Fibroblast of gingiva (primary cell): ENCODE measurements at places on chromosomes 16 and 17.

DNA sequence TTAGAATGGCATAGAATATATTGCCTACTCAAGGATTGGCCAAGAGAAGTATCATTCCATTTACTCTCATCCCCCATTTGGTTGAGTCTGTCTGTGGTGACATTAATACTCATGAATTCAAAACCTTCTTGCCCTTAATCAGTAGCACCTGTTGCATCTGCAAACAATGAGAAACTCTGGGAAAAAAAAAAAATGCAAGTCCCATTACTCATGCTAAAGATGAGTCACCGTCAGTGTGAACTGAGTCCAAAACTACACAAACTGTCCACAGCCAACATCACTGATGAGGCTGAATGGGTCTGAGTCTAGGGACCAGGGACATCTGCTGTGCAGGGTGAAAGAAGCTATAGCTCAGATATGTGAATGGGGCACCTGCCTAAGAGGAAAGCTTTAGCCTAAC, 96.9 kb upstream of the ADAMTS18 start:
- DNase-seq, result peak; percentile 89

GRCh38 chr17:75668489-75668888, 1.4 kb downstream of the SAP30BP start:
- no peak for DNase-seq

GRCh38 chr17:15231851-15232516, 33.1 kb downstream of the PMP22 start:
- no peak for DNase-seq

GRCh38 chr17:76000016-76000754, 470 bp upstream of the CDK3 start:
- DNase-seq, result no peak

- DNase-seq, result peak; percentile 8
Measured at GRCh38 chr16:68331879-68332410, 21.1 kb downstream of the PRMT7 start.

DNA sequence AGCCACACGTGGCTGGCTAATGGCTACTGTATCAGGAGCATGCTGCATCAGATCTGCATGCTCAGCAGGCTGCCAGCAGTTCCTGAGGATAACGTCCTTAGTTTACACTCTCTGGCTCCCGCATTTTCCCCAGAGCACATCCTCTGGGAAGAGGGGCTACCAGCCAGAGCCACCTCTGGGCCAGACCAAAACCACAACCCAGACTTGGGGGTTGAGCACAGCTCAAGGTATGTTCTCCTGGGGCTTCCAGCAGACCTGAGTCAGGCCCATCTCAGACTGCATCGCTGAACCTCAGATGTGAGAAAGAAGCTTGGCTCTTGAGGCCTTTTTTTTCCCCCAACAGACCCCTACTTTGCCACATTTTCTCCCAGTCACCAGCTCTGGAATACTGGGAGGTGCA, 23.7 kb upstream of the WSCD1 start:
- DNase-seq, result no peak

DNA sequence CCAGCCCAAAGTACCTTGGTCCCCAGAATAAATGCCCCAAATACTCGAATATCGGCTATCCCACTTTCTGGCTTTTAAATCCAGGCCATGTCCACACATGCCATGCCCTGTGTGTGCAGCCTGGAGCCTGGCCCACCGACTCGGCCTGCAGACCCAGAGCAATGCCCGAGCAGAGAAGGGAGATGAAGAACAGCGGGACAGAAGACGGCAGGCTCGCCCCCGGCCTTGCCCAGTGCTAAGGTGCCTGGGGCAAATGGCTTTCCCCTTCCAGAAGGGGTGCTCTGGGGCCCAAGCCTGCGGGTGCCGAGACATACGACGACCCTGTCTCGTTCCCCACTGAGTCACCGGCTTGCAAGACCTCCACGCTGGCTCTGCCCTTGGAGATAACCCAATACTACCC, 8.0 kb downstream of the CLUH start:
- no peak for DNase-seq

- DNase-seq, result no peak
Measured at GRCh38 chr16:22264786-22265185, 32.4 kb upstream of the POLR3E start.

DNA sequence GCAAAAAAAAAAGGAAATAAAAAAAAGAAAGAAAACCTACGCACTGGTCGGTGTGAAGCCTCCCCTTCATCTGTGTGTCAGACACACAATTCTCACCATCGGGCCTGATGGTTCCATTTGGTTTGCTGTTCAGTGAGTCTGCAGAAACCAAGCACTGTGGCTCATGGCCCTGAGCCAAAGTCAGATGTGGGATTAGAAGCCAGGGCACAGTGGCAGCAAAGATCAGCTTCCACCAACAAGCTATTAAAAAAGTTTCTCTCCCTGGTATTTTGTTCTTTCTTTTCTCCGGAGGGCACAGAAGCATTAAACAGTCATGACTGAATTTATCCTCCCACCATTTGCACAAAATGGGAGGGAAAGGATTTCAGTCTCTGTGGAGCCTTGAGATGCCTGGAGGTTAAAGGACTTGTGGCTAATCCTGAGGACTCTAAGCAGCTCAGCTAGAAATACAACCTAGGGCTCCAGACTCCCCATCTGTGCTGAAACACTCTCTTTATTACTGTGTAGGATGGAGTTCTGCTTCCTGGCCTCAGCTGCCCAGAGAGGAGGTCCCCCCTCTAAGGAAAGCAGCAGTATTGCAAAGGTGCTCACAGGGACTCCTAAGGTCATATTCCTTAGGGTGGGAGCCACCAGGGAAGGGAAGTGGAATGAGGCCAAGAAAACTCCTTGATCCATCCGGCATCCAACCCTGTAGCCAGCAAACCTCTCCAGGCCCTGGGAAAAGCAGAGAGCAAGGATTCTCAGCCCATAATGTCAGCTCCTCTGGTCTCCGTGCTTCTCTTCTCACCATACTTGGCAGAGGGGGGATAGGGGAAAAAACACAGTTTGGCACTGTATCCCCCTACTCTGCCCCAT, 28.2 kb downstream of the SLC39A11 start:
- no peak for DNase-seq

DNA sequence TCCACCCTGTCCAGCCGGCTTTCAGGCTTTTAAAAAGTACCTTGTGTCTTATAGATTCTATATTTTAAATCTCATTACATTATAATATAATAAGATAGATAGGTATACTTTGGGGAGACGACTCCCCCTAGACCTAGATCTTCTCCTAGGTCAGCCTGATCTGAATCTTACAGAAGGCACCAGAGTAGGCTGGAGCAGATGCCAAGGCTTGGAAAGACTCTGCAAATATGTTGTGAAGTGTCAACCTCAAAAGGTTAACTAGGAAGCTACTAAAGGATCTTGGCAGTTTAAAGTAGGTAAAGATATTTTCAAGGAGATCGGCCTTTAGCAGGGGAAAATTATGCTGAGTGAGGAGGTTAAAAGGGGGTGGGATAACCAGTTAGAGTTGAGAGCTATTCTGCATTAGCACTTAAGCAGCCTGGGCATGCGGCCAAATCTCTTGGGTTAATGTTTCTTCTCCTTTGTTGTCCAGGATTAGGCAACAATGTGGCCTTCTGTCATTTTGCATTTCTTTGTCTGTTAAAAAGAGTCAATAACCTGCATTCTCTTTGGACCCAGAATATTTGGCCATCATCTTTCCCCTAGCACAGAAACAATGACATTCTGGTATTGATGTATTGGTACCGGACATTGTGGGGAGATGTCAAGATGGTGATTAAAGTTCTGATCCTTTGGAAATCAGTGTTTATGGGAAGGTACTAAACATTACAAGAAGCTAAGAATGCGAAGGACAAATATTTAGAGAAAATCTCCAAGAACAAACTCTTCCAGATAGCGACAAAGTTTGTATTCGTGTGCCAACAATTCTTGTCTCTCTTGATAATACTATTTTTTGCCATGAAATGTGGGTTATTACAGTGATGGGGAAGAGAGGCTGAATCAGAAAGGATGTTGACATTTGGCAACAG, 51.2 kb upstream of the DHX40 start:
- DNase-seq, result peak; percentile 71

- no peak for DNase-seq
Measured at GRCh38 chr16:51057102-51057793, 93.8 kb downstream of the SALL1 start.

DNA sequence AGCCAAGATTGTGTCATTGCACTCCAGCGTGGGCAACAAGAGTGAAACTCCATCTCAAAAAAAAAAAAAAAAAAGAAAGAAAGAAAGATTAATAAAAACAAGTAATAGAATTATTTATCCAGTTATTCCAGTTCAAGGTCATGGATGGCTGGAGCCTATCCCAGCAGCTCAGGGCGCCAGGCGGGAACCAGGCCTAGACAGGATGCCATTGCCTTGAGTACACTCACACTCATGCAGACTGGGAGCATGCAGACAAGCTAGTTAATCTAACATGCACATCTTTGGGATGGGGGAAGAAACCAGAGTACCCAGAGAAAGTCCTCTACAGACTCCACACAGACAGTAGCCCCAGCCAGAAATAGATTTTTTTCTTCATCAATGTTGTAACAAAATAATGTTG, 17.9 kb downstream of the PDP2 start:
- peak; percentile 46 for DNase-seq

DNA sequence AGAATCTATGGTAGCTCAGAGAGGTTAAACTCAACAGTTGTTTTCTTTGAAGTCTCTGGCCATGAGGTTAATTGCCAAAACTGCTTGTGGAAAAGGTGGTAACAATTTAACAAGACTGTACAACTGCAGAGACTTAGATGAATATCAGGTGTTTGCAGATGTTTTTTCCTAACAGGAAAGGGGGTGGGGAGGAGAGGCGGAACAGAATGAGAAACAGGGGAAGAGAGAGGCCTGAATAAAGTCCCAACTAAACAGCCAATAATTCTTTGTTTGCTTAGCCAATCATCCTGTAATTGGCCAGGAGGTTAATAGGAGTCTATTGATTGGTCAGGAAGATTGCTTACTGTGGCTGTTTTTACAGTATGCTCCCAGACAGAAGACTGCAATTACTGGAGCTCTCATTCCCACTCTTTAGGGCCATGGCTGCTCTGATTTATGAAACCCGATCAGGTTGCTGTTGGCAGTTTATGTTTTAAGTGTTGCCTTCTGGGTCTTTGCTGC, 249.7 kb upstream of the TBX2 start:
- no peak for DNase-seq

DNA sequence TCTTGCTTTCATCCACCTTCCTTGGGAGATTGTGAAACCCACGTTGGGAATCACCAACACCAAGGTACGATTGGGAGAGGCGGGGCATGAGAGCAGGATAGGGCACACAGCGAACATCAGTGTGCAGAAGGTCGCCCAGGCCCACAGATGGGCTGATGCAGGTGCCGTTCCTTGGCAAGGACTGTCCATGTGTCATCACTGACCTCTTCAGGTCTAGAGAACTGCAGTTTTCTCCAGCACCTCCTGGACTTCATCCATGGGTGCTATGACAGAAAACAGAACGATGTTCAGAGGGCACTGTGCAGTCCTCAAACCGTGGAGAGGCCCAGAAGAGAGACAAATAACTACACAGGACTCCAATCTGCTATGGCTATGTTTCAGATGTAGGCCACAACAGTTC, 23.9 kb upstream of the TAT start:
- no peak for DNase-seq

DNA sequence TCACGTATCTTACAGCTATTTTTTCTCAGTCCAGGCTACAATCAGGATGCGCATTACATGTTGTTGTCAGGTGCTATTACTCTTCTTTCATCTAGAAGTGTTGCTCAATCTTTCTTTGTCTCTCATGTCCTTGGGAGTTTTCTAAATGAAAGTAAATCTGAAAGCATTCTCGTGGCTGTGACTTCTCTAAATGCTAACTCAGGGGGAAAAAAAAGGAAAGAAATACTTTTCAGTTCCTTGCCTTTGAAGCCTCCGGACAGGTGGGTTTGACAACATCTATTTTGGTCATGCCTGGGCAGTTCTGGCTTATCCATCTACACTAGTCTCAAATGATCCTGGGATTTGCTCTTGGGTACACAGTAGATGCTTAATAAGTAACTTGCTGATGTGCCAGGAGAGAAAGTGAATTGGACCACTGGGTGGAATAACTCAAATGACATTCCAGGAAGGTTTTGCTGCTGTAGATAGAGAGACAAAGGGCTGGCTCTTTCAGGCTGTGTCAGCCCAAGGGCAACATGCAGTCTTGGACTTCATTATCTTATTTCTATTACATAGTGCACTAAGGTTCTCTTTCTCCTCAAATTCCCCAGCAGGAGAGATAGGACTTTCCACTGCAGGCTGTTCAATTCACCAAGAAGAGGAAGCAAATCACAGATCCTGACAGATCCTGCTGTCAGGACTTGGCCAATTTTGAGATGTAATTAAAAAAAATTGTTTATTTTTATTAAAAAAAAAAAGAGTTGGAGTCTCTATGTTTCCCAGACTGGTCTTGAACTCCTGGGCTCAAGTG, 63.6 kb upstream of the NFAT5 start:
- DNase-seq, result no peak

GRCh38 chr16:82062645-82063058, 27.6 kb downstream of the HSD17B2 start:
- peak; percentile 96 for DNase-seq

DNA sequence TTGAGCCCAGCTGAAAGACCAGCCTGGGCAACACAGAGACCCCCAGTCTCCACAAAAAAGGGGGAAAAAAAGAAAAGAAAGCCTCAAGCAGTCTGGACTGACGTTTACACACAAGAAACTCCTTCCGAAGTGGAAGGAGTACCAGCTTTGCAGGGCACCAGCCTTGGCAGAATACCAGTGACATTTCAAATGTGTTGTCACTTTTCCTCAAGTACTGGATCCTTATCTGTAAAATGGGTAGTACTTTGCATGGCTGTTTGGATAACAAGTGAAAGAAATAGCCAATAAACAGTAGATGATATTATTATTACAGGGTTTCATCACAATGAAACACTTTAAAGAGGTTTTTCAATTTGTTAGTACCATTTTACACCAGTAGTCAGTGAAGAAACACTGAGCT, 14.2 kb downstream of the YWHAE start:
- DNase-seq, result no peak

DNA sequence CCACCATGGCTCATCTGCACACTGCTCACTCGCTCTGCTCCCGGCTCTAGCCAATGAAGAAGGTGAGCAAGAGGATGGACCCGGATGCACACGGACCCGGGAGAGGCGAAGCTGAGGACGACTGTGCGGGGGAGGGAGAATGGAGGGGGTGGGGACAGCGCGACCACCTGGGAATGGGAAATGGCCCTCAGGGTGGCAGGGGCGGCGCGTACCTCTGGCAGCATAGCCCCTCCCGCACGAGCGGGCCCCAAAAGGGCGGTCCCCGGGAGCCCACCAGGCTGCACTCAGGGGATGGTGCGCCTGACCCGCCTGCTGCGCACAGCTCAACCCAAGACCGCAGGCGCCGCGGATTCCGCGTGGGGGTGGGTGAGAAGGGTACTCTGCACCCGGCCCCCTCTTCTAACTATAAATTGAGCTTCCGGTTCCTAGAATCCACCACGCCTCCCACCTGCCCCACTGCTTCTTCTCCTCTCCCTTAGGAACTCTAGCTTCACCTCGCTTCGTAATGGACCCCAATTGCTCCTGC, 6.1 kb downstream of the MT1H start:
- DNase-seq, result no peak

GRCh38 chr17:75340631-75341030, 51.4 kb upstream of the SLC25A19 start:
- DNase-seq, result no peak

GRCh38 chr16:70421473-70422311, 17.2 kb downstream of the ST3GAL2 start:
- no peak for DNase-seq
